D341Med (cell line): ENCODE measurements at places on chromosomes 1 and 21.

DNA sequence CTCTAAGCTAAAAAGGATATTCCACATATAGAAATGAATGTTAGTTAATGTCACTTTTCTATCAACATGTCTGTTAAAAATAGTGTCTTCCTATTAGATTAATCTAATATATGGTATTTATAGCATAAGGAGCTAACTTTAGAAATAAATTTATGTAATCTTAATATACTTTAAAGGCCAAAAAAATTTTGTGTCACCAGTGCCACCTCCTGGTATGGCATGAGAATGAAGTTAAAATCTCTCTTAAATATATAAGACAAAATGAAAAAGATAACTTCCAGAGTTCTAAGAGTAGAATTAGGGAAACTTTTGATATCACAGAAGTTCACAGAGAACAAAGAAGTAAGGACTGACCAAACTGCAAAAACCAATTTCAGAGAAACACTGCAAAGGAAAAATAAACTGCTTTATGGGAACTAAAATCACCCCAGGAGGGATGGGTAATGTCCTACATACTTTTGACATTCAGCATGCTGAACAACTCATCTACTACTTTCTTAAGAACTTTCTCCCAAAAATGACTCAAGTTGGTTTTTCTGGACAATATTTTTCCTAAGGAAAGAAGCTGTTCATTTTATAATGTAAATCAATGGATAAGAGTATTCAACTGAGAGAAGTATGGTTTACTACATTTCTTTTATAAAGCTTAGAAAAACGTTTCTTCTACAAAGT lies 82.8 kb downstream of the TRIM33 start:
- no peak for DNase-seq

DNA sequence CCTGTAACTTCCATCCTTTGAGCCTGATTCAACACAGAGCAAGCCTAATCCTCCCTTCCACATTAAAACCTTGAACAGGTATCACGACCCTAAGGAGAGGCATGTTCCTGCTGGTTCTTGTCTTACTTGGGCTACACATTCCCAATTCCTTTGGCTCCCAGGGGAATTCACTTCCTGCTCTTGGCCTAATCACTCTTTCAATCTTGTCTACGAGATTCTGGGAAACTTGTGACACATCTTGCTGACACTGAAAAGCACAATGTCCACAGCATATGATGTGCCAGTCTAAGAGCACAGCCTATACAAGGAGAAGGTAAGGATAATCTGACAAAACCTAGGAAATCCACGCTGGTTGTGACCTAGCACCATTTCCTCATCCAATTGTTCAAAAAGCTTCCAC lies 163.9 kb downstream of the GABPA start:
- DNase-seq: no peak

- DNase-seq: no peak
These were observed 24.7 kb downstream of the KNCN start for GRCh38 chr1:46526691-46527291.

GRCh38 chr1:85494904-85495266 lies 29.9 kb upstream of the DDAH1 start:
- DNase-seq: no peak

- no peak for DNase-seq
These were observed 28.4 kb upstream of the LIN9 start for GRCh38 chr1:226337276-226337875.

DNA sequence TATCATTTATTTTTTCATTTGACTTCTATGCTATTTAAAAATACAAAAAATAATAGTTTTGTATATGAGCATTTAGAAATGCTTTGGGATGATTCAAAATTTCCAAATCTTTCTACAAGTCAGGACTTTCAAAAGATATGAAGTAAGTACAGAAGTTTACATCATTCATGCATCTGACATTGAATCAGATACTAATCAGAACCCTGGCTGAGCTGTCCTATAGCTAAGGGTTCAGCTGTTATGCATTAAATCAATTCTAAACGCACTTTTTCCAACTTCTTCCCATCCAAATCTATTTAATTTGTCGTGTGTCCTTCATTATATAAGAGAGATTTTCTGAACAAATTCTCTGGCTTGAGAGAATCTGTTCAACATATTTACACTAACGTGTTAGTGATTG lies 779.4 kb downstream of the LTN1 start:
- no peak for DNase-seq

DNA sequence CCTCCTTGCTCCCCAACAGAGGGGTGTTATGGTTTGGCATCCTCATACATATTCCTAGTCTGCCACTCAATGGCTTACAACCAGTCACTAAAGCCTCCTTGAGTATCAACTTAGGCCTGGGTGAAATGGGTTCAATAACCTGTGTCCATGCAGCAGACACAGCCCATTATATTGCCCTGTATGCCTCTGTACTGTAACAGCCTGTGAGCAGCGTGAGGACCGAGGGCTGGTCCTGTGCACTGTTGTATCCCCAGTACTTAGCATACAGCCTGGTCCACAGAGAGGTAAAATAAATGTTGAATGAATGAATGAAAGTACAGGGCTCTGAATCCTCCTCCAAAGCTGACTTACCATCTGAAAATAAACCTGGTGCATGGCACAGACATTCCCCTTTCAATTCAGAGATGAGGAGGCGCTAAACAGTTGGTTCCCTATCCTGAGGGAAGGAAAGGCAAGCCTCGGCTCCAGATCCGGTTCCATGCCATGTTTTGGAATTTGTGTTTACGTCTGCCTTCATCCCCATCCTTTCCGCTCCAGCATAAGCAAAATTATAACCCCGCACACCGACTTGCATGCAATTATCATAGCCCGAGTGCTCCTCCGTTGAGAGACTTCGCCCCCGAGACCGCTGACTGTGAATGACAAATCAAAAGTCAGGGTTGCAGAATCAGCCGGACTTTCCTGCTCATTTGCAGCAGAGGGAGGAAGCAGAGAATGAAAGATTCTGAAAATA lies 45.0 kb upstream of the DNAJC6 start:
- peak; percentile 58 for DNase-seq

DNA sequence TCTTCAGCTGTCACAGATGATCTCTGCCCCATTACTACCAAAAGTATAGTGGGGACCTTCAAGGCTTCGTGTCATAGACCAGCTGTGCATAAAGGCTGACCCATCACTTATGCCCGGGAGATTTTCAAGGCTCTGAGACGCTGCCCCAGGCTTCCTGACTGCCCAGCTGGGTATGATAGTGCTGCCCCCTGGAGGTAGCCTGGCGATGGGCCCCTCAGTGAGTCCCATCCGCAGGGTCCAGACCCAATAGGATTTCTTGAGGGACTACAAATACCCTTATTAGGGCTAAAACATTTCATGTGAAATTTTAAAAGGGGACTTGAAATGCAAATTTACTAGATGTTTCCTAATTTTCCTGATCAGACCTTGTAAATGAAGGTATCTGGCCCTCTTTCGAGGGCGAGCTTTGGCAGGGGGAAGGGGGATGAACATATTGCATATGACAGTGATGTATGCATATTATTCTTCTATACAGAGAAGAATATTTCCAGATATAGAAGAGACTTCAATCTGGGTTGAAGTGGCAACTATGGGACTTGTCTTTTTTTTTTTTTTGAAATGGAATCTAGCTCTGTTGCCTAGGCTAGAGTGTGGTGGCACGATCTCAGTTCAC lies 11.7 kb upstream of the FCMR start:
- DNase-seq: no peak

DNA sequence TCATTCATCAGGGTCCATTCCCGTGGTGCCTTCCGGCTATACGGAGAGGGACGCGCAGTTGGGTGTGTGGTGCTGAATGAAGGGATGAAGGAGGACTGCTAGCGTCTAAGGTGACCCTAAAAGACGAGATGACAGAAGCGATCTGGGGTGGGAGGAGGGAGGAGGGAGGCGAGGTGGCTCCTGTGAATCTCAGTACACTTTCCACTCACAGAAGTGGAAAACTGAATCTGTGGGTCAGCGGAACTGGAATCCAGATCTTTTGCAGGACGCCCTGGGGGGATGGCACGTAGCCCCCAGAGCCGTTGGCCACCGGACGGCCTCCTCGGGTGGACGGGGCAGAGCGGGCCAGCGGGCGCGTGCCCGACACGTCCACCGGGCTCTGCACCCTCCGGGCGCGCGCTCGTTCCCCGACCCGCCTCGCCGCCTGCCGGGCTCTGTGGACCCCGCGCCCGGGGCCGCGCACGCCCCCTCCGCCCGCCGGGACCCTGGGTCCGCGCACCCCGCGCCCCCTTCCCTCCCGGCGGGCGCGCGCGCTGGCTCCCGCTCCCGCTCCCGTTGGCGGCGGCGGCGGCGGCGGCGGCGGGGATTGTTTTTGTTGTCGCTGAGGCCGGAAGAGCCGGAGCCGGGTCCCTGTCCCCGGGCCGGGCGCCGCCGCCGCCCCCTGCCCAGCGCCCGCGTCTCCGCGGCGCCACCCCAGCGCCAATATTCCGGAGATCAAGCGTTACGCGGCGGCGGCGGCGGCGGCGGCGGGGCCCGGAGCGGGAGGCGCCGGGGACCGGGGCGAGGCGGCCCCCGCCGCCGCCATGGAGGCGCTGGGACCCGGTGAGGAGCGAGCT lies at the start of gene AGO4:
TSS of gene AGO4 (plus strand) at position 403 of the 836 bp plus-strand sequence. CDS start at position 804, 401 bp downstream.
- peak; percentile 89 for DNase-seq

- DNase-seq: peak; percentile 84
These were observed 11.4 kb upstream of the RGS16 start for GRCh38 chr1:182615468-182616129.

DNA sequence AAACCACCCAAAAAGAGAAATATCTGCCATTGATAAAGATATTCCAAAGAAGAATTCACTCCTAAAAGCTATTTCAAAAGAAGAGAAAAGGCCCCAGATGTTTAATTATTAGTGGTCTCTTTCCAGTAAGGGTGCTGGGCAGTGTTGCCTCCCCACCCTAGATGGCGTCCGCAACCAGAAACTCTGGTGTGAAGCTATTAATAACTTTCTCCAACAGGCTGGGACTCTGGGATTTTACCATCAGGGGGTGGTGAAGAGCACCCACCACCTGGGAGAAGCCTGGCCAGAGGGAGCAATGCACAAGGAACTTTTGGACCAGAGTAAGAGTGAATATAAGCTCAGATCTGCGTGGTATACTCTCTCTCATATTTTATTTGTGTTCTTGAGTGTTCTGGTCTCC lies 115.4 kb upstream of the TIAM1 start:
- DNase-seq: no peak

GRCh38 chr1:17601643-17602382 lies 62.3 kb downstream of the ARHGEF10L start:
- no peak for DNase-seq

GRCh38 chr1:96559707-96560596 lies 161.6 kb upstream of the PTBP2 start:
- DNase-seq: no peak

DNA sequence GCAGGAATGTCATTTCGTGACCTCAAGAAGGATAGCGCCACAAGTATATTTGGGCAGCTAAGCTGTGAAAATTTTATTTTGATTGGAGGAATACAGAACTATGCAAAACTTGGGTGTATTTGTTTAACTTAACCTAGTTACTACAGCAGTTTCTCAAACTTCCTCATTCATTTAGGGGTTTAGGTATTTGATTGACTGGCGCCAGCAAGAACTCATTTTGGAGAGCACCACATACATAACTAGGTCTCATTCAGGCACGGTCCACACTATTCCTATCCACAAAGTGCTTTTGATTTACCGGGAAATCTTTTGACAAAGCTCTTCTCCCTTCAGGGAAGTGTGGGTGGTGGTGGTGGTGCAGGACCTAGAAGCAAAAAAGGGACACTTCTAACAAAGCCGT lies 155.1 kb upstream of the NRIP1 start:
- no peak for DNase-seq

DNA sequence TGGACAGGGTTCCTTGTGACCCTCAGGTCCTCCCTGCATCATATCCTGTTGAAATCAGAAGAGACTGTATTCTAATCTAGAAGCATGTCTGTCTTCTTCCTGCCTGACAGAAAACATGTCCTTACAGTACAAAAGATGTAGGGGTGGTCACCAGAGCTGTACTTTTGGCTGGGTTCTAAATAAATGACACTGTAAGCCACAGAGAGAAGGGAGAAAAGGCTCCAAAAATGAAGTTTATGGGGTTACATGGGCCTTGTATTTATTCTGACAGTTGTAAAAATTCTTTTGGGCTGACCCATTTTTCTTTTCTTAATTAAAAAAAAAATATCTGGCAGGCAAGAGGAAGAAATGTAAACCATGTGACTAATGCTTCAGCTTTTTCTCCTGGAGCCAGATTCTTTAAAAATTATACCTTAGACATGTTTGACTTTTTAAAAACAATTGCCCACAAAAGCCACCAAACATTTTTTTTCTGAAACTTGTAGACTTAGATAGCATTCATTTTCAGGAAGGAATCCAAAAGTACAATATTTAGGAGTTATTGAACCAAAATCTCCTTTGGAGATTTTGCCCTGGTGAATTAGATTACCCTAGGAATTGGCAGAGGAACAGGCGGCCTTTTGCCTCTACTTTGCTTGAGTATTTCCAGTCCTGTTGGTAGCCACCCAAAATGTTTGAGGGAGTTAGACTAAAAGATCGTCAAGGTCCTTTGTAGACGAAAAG lies 17.1 kb downstream of the RGL1 start:
- no peak for DNase-seq

DNA sequence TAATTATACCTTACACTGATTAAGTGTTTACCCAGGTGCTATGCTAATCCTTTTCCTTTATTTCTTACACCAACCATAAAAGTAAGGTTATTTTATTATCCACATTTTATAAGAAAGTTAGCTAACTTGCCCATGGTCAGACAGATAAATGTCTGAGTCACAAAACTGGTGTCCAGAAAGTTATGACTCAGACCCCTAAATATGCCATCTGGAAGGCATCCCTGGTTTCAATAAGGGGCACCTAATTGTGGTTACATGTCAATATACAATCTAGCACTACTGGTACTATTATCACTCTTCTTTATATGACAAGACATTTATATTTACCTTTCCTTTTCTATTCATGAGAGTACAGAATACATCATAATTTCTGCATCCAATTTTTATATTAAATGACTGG lies 496.5 kb upstream of the ADGRL2 start:
- no peak for DNase-seq

DNA sequence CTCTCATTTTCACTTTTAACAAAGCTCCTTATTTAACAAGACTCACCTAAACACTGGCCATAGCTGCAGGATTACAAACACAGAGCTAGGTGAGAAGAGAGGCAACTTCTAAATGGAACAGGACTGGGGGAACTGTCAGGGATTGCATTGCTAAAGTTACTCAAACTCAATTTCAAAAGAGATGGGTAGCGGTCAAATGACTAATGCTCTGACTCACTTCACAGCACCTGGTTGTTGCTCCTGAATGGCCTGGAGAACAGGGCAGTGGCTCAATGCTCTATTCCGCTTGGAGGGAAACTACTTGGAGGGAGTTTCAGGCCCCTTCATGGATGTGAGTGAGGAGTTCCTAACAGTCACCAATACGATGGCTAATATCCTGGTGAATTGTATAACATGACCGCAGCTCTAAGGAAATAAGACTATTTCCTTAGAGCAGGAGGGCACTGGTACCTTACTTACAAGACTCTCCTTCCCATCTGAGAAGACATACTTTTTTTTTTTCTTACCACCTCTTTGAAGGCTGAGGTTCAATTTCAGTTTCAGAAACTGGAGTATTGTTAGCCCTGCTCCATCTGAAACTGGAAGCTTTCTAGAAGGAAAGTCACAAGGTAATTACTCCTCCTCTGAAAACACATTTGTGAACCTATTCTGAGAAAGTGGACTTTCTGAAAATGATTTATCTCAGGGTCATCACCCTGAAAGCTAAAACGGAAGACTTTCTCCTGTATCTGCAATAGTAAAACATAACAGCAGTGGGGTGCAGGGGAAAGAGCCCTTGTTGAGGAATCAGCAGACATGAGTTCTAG lies 9.5 kb downstream of the DPT start:
- DNase-seq: no peak
